Hindlimb muscle (tissue), 1 donor: ENCODE measurements at places on chromosomes 4 and X. TPM values are rescaled to one million over a fixed set of nuclear protein-coding genes. Genes with fewer than 3 reads are reported as not detected.

DNA sequence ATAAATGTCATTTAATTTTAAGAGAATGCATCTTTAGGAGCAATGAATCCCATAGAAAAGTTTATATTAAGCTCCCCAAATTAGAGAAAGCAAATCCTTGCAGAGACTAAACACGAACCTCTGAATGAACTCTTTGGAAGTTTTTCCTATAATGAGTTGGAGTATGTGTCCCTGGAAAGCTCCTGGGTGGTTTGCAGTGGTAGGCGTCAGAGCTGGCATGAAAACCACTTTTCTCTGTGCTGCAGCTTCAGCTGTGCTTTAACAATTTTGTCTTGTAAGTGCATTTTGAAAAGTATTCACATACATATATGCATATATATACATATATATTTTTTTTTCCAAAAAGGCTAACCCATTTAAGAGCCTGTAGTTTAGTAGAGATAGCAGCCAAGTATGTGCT is 148.7 kb upstream of the TBC1D9 start:
- DNase-seq: peak; percentile 54

GRCh38 chr4:174245714-174246113 is 37.8 kb downstream of the FBXO8 start:
- DNase-seq: no peak

The TRMT10A gene
- 9.4 TPM for polyA plus RNA-seq

GRCh38 chrX:15055146-15055930 is 182.1 kb downstream of the MOSPD2 start:
- DNase-seq: no peak

DNA sequence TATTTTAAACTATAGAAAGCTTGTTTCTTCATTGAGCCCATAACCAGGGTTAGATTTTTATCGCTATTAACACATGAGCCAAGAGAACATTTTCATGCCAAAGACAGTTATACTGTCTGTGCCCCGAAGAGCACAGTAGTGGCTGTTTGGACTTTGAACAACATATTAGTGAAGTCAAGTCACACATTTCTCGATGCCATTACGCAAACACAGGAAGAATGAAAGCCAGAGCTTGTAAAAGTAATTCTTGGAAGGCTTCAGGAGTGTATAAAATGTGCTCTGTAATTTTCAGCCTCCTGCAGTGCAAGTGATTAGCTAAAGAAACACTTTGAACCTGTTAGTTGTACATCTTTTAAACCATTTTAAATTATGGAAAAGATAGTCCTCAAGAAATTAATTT is 590.7 kb upstream of the PITX2 start:
- no peak for DNase-seq

The PSMD10 gene
- polyA plus RNA-seq: 42.5 TPM

DNA sequence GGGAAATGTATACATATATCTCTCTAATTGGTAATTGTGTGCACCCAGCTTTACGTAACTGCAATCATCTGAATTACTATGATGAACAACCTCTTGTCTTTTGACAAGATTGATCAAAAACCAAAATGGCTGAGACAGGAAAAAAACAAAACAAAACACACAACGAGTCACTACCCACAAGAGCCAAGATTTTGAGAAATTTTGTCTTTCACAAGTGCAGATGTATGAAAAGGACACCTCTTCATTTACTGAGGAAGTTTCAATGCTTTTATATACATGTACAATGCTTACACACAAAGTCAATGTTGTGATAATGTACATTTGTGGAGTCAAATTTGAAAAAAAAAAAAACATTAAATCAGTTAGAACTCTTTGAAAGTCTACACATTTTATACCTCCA is 224.6 kb downstream of the SCFD2 start:
- no peak for DNase-seq

The DCTD gene
- 66.2 TPM for polyA plus RNA-seq

- DNase-seq: no peak
These were observed 671.1 kb downstream of the FAT4 start for GRCh38 chr4:125985856-125986255.

GRCh38 chr4:83139514-83140156 is 25.1 kb upstream of the PLAC8 start:
- DNase-seq: no peak

GRCh38 chr4:57051524-57051923 is 58.7 kb downstream of the IGFBP7 start:
- no peak for DNase-seq

DNA sequence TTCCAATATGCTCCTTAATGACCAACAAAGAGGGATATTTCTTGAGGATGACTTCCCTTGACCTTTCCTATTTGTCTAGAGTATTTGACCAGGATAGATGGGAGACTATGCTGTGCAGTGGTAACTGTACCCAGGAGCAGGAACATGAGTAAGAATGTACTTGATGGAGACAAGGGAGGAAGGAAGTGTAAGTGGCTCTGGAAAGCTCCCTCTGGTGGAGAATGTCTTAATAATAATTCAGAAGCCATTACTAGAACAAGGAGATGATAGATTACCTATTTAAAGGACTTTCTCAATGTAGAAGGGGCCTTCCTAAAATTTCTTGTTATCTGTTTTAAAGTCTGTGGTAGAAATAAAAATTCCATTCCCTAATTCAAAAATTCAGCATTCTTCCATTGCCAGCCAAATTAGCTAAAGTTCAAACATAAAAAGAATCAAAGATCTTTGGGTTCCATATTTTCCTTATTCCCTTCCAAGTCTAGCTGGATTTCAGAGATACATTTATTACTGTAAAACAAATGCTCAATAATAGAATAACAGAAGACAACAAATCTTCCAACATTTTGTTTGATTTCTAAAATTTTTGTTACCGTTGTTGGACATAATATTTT is 83.8 kb downstream of the GRID2 start:
- DNase-seq: peak; percentile 21
